SK-MEL-5 (cell line): ENCODE measurements at places on chromosomes 2 and 18.
A peak's percentile ranks its signal among the peaks of the same experiment; 100 is the strongest.

DNA sequence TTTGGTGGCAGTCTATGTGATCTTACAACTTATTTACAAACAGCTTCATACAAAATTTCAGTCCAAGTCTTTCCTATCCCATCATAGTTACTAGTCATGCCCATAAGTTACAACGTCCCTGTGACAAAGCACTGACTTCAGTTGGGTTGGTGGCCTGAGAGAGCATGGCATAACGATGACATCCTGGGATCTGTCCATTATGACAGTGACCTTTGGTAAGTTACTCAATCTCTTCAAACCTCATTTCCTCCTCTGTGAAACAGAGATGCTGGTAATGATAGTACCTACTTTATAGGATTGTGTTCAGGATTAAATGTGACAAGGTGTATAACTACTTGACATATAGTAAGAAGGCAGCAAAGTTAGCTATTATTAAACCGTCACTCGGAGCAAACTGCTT is 55.4 kb upstream of the ATP5MC3 start:
- DNase-seq, result no peak

DNA sequence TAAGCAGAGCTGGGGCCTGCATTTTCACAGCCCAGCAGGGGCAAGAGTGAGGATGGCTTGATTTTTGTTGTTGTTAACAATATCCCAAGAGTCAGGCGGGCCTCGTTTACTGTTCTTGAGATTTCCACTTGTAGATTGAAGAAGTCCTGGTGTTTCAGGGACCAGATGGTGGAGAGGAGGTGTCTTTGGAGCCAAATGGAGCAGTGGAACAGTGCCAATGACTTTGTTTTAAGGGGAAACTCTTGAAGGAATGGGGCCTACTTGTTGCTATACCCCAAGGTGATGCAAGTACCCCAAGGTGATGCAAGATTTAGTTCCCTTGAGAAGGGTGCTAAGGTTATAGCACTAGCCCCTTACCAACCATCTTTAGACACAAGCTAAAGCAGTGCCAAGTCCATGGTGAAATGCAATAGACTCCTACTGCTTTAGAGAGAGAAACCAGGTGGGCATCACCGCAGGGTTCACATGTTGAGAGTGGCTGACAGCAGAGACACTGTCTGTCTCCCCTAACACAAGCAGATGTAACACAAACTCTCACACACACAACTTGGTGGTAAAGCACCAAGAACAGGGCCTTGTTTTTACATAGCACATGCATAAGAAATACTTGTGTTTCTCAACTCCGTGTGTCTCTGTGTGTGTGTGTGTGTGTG is 44.0 kb downstream of the HK2 start:
- no peak for DNase-seq

DNA sequence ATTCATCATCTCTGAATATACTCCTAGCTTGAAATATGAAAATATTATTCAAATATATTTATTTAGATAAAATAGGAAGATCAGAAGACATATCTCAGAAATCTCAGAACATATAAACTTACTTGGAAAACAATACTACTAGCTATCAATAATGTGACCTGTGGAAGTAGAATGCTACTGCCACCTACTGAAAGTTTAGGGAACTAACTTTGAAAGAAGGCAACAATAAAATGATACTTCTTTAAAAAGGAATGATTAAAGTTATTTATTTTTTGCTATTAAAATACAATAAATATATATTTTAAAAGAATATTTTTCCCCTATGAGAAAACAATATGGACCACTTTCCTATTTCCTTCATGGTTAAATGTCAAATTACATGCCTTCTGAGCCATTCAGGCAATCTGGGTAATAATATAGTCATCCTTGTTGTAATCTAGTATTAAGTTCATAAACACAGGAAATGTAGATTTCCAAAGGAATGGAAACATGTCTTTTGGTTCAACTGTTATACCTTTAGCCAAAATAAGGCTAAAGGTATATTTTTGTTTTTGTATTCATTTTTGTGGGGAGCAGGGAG is 26.0 kb downstream of the ACADL start:
- DNase-seq, result peak; percentile 50

GRCh38 chr2:239710953-239711861 is 310.4 kb upstream of the HDAC4 start:
- DNase-seq, result no peak

- no peak for DNase-seq
These were observed 60.6 kb downstream of the INHBB start for GRCh38 chr2:120406566-120406965.

- DNase-seq, result no peak
These were observed 718.1 kb upstream of the ID2 start for GRCh38 chr2:7963787-7964186.

- no peak for DNase-seq
These were observed 243.4 kb upstream of the RBBP8 start for GRCh38 chr18:22689712-22690111.

- no peak for DNase-seq
These were observed 19.0 kb downstream of the ETAA1 start for GRCh38 chr2:67416136-67416535.

GRCh38 chr2:86646865-86647264 is 23.2 kb upstream of the RNF103 start:
- DNase-seq, result no peak

- DNase-seq, result no peak
These were observed 93.2 kb downstream of the CD226 start for GRCh38 chr18:69854455-69854854.

GRCh38 chr2:8833853-8834252 is 3.6 kb downstream of the KIDINS220 start:
- no peak for DNase-seq

DNA sequence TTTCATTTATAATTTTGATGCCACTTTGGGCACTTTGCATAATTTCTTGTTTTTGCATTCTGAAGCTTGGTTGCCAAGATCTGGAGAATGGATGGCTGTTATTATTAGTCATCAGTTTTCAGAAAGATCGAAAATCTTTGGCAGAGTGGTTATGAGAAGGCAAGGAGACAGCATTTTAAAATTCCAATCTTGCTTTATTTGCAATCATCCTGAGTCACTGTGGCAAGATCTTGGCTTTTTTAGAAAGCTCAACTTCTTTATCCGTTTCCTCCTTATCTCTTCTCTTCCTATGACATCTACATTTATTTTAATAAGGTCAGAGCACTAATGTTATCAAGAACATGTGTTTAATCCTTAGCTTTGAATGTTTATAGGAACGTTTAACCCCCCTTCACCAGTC is 31.1 kb upstream of the EIF2AK3 start:
- no peak for DNase-seq

DNA sequence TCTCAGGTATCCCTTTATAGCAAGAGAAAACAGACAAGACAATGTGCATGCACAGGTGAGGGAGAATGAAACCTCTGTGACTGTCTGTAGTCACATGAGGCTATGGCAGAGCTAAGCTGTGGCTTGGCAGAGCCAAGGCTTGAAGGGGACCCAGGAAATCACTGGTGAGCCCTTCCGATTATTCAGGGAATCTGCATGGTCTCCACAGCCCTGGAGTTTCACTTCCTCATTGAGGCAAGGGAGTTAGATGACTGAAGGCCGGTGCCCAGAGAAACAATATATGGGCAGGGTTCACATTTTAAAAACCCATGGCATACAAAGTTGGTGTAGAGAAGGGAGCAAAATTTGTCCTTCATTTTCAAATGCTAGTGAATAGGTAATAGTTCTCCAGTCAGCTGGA is 144.4 kb upstream of the REV1 start:
- no peak for DNase-seq

DNA sequence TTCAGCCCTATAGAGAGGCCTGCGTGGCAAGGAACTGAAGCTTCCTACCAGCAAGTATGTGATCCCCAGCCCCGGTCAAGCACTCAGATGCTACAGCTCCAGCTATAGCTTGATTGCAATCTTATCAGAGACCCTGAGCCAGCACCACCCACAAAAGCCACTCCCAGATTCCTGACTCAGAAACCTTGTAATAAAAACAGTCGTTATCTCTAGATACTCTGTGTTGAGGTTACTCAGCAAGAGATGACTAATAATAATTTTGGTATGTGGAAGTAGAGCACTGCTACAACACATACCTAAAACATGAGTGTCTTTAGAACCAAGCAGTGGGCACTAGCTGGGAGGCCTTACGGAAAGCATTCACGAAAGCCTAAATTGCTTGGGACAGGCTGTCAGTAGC is 216.9 kb downstream of the UXS1 start:
- DNase-seq, result no peak

DNA sequence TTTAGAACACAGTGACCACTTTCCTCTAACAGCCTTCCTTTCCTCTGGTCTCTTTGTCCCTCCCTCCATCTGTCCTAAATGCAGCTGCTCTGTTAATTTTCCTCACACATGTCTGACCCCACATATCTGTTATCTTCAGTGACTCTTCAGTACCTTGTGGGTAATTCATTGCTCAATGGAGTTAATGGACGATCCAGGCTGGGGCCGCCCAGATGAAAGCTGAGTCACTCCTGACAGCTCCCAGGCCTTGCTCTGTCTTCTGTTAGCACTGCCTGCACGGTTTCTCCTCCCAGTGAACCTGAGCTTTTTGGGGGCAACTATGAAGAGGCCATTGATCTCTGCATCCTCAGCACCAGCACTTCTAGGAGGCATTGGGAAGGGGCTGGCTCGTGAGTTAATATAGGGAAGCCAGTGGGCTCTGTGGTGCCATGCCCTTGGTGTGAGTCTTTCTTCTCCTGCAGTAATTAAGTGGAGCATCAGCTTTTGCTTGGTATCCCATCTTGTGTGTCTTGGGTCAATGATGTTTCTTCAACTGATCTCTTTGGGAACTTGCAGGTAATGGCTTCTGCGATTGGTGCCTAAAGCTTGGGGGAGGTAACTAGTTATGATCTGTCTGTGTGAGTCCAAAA is 67.3 kb downstream of the SNORC start:
- no peak for DNase-seq

GRCh38 chr2:182616471-182617393 is 99.3 kb upstream of the DNAJC10 start:
- no peak for DNase-seq

DNA sequence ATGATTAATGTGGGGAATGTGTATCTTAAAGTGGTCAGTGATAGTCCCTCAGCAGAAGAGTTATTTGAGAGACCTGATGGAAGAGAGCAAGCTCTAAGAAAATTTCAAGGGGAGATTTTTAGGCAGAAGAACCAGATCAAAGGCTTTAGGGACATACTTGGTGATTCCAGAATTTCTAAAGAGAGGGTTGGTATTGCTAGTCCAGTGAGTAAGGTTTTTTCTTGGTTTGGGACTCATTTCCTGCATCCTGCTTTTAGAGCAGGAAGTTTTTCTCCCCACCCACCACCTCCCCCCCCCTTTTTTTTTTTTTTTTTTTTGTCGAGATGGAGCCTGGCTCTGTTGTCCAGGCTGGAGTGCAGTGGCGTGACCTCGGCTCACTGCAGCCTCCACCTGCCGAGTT is 42.7 kb upstream of the DYSF start:
- no peak for DNase-seq

DNA sequence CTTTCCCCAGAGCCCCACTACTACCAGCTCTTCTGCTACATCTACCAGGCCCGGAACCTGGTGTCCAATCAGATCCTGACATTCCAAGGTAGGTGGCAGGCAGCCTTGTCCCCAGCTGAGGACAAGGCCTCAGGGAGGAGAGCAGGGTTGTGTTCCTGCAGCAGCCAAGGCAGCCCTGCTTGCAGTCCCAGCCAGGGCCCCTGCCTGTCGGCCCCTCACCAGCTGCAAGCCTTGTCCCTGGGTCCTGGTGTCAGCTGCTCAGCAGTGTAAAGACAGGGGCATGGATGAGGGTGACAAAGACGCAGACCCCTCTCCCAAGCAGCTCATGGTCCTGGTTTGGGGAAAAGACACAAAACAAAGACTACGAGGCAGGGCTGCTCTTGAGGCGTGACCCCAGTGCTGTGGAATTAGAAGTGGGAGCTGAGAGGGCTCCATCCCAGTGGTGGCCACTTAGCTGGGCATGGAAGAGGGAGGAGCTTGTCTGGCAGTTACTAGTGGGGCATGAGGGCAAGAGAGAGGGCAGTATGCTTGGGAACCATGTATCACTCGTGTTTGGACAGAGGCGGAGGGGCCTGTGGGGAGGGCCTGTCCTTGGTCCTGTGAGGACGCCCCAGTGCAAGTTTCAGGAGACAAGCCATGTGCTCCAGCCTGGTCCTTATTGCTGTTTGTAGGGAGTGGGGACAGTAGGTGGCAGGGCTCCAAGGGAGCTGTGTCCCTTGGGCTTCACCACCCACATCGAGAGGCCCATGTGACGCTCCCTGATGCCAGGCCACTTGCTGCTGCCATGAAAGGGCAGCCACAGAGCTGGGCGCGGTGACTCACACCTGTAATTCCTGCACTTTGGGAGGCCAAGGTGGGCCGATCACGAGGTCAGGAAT is 47.5 kb downstream of the LMAN2L start:
- no peak for DNase-seq

DNA sequence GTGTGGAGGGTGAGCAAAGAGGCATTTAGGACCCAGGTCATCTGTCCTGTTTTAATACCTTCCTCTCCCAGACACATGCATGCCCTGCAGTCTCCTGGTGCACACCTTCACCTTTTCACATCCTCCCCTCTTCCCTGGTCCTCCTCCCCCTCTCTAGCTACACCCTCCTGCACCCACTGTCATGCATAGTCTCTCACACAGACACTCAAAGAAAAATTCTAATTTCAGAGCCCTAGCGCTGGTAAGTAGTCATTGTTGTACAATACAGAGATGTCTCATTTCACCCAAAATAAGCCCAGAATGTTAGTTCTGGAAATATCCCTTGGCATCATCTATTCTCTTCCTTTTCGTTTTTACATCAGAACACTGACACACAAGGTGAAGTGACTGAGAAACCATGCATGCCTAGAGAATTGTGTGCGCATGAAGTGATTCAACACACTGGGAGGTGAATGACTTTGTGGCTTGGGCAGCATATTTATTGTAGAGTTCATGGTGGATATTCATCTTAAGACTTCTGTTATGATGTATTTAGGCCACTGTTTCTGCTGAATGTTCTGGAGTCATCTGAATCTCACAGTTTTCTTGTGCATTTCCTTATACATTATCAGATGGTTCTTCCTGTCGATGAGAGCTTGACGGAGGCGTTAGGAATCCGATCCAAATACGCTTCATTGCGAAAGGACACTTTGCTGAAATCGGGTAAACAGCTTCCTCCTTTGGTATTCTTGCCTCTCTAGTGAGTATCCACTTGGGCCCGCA is 69.9 kb downstream of the COA5 start:
- DNase-seq, result no peak

- DNase-seq, result peak; percentile 2
These were observed 95.5 kb downstream of the ZNF521 start for GRCh38 chr18:25256439-25256838.

DNA sequence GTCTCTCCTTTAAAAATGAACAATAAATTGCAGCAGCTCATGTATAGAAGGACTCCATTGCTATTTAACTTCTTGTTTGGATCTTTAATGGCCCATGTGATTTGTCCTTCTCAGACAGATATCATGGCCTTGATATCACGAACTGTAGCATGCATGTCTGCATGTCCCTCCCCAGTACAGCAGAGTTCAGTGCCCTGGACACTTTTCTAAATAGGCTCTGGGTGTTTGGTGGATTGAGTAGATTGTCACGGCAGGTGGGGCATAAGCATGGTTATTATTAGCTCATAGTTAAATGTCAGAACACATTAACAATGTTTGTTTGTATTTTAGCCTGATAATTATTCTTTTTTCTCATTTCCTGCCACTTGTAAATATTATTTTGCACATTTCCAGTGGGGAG is 118.3 kb downstream of the LRRTM1 start:
- no peak for DNase-seq
